Left forelimb (tissue), 1 donor: ENCODE measurements at places on chromosomes 3 and 15.

- no peak for DNase-seq
These were observed 43.4 kb downstream of the FEZF2 start for GRCh38 chr3:62329971-62330370.

DNA sequence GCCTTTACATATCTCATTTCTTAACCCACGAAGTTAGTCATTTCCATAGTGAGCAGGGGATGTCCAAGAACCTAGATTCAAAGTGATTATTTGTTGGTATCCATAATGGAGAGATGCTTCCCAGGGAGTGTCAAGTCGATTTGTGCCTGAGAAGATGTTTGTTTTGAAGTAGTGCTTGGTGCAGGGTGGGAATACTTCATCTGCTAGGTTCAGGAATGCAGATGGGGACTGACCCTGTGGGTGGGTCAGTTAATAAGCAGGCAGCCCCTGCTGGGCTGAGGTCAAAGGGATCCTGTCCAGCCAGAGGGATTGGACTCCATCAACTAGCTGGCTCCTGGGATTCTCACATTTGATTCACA lies 44.1 kb upstream of the VILL start:
- no peak for DNase-seq

GRCh38 chr3:81378552-81379293 lies 382.7 kb downstream of the GBE1 start:
- DNase-seq, result no peak

- no peak for DNase-seq
These were observed 869.5 kb downstream of the SI start for GRCh38 chr3:164208821-164209220.

GRCh38 chr3:43348350-43348749 lies 62.0 kb downstream of the SNRK start:
- DNase-seq, result no peak

- DNase-seq, result no peak
These were observed 567.2 kb upstream of the NECTIN3 start for GRCh38 chr3:110504401-110504800.

DNA sequence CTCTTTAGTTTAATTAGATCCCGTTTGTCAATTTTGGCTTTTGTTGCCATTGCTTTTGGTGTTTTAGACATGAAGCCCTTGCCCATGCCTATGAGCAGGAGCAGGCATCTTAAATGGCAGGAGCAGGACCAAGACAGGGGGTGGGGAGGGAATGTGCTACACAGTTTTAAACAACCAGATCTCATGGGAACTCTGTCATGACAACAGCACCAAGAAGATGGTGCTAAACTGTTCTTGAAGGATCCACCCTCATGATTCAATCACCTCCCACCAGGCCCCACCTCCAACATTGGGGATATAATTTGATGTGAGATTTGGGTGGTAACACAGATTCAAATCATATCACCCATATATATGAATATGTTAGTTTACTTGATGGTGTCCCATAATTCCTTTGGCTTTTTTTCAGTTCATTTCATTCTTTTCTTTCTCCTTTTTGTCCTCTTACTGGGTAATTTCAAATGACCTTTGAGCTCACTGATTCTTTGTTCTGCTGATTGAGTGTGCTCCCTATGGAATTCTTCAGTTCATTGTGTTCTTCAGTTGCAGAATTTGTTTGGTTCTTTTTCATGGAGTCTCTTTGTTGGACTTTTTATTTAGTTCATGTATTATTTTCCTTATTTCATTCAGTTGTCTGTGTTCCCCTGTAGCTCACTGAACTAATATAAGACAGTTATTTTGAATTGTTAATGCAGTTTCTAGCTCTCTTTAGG lies 62.6 kb downstream of the DOCK3 start:
- no peak for DNase-seq

- DNase-seq, result no peak
These were observed 121.1 kb upstream of the ACP3 start for GRCh38 chr3:132196113-132196512.

- no peak for DNase-seq
These were observed 177.0 kb downstream of the ERC2 start for GRCh38 chr3:56291244-56291680.

GRCh38 chr3:49378249-49378895 lies 20.2 kb upstream of the GPX1 start:
- no peak for DNase-seq

- no peak for DNase-seq
These were observed 41.6 kb downstream of the WDR76 start for GRCh38 chr15:43868406-43868805.

DNA sequence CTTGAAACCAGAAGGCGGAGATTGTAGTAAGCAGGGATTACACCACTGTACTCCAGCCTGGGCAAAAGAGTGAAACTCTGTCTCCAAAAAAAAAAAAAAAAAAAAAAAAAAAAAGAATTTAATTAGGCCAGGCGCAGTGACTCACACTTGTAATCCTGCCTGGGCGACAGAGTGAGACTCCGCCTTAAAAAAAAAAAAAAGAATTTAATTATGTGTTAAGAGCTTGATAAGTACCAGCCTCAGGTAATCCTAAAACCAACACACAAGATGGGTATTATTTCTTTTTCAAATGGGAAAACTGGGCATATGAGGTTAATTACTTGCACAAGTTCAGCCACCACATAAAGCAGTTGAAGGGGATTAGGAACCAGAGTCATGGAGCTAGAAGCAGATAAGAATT lies 49.0 kb downstream of the PBRM1 start:
- no peak for DNase-seq

- DNase-seq, result no peak
These were observed 75.9 kb upstream of the CADPS start for GRCh38 chr3:62951037-62951613.

GRCh38 chr3:167736264-167736787 lies 805 bp downstream of the SERPINI1 start:
- DNase-seq, result no peak

DNA sequence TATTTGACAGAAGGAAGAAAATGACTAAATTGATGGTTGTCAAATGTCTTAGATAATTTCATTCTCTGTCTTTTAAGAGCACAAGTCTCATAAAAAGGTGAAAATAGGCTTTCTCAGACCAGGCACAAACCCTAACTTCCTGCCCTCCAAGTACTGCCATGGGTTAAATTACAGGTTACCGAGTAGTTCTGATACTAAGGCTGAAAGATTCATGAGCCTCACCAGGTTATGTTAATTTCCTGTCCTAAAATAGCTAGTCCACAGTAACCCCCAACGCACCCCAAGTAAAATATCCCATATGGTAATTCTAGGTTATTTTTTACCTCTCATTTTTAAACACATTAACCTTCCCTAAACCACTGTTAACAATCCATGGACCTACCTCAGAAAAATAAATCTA lies 42.0 kb downstream of the GSK3B start:
- no peak for DNase-seq

GRCh38 chr3:133532951-133533350 lies 40.5 kb upstream of the CDV3 start:
- DNase-seq, result no peak

DNA sequence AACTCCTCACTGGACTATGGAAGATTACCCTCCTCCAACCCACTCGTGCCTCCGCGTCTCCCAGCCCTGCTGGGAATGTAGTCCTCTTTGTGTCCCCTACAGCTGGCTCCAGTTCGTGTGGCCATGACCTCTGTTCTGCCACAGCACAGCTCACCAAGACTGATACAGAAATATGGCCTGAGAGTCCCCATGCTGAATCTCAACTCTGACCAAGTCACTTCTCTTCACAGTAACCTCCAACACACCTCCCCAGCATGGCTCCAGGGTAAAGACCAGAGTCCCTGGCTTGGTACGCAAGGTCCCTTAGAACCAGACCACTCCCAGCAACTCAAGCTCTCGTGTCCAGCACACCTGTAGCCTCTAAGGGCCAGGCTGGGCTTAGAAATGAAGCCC lies 2.3 kb upstream of the COL7A1 start:
- no peak for DNase-seq

GRCh38 chr15:89090791-89091626 lies 2.8 kb downstream of the ABHD2 start:
- DNase-seq, result no peak

GRCh38 chr3:57041674-57042073 lies 18.8 kb upstream of the SPATA12 start:
- DNase-seq, result no peak

DNA sequence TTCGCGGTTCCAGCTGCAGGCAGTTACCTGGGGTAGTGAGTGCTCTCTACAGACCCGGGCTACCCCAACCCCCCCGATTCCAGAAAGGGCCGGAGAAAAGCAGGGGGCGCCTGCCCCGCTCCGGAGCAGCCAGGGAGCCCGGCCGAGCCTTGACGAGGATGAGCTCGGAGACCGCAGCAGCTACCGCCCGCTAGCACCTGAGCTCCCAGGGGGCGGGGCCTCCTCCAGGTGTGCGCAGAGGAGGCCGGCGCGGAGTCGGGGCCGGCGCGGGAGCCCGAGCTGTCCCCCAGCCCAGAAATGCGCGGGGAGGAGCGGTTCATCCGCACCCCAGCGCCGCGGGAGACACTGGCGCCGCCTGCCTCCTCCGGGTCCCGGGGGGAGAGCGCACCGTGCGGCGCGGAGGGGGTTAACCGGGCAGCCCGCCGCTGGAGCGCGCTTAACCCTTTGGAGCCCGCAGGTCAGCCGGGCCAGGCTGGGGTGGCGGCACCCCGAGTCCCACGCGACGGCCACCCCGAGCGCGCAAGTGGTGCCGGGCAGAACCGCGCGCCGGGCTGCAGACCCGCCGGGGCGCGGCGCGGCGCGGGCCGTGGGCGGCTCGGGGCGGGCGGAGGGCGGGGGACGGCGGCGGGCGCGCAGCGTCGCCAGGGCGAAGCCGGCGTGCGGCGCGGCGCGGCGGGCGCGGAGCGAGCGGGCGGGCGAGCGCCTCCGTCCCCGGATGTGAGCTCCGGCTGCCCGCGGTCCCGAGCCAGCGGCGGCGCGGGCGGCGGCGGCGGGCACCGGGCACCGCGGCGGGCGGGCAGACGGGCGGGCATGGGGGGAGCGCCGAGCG lies at the start of gene CACNA1D:
Gene CACNA1D, plus strand, starts transcription at position 649 of the 829 bp plus-strand sequence. CDS start 556 bp downstream, outside the sequence.
- DNase-seq, result peak; percentile 70

GRCh38 chr3:23341147-23341838 lies 138.2 kb downstream of the UBE2E2 start:
- DNase-seq, result no peak

- DNase-seq, result no peak
These were observed 23.7 kb downstream of the SATB1 start for GRCh38 chr3:18401300-18401961.

DNA sequence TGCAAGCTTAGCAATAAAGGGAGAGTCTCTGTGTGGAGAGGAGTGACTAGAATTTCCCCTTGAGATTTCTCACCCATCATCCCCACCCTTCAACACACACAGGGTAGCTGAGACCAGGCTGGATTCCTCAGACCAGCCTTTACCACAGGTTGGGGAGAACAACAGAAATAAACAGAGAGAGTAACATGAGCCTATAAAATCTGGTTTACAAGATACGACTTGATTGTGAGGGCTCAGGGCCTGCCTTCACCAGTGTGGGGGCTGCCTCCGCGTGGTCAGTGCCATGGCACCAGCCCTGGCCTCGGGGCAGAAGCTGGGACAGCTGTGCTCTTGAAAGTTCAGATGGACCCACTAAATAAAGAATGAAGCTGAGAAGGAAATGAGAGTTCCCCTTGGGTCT lies 14.6 kb upstream of the MAGEF1 start:
- DNase-seq, result no peak

DNA sequence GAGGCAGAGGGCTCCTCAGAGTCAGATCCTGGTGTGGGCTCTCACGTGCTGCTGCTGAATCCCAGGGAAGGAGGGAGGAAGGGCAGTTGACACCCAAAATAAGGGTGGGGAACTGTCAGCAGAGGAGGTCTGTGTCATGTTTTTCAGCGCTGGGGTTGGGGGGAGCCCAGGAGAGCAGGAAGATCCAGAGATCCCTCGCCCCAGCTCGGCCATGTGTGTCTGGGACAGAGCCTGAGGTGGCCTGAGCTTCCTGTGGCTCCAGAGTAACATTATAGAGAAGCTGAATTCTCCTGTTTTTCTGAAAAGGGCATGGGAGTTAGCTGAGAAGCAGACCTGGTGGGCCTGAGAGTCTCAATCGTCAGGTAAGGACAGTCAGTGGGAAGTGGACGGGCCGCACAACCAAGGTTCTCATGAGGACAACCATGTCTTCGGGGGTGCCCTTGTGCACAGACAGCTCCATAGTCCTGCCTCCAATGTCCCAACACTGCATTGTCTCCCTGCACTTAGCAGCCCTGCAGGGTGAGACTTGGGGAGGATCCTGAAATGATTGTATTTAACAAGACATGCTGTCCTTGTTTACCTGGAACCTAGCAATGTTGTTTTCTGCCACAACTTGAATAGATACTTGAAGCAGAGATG lies 18.4 kb downstream of the UMPS start:
- DNase-seq, result no peak

GRCh38 chr15:82999905-83000671 lies 11.4 kb downstream of the C15orf40 start:
- DNase-seq, result peak; percentile 69

DNA sequence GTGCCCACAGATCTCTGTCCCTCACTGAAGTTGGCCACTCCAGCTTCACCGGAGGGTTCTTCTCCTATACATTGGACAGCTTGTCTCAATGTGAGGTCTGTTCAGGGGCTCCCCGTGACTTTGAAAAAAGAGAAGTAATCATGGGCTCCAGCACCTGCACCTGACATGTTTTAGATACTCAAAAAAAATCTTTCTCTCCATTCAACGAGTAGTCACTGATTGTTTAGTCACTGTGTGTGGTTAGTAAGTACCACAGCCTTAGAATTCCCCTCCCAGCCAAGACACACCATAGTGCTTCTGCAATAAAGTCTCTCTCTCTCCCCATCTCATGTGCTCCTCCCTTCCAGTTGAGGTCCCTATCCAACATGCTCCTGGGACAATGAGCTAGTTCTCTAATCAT lies 18.6 kb downstream of the CCR9 start:
- DNase-seq, result no peak

GRCh38 chr3:39216176-39216790 lies 23.9 kb upstream of the XIRP1 start:
- DNase-seq, result no peak

GRCh38 chr3:52053307-52054304 lies 2.8 kb downstream of the DUSP7 start:
- no peak for DNase-seq

DNA sequence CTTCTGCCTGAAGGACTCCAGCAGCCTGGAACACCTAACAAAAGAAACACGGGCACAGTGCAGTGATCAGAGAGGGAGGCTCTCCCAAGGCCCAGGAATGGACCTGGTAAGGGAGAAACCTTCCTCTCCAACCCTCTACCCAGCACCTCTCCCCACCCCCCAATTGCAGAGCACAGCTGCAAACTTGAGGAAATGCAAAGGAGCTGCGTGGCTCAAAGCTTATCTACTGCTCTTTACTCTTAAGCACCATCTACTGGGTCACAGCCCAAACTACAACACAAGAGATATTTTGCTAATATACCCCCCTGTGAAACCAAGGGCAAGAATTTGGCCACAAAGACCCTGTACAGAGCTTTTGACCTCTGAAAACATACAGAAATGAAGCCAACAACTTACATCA lies 328.3 kb downstream of the OXSM start:
- no peak for DNase-seq

DNA sequence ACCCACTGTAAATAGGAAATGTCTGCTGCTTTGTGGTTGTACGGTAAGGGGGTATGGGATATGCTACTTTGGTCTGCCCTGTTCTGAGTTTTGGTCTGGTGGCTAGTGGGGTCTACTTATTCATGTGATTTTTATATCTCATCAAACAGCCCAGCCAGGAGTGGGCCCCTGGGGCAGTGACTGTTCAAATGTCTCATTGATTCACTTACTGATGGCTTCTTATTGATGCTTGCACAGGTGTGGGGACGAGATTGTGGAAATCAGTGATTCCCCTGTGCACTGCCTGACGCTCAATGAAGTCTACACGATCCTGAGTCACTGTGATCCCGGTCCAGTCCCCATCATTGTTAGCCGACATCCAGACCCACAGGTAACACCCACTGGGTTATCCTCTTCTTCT lies 38.5 kb downstream of the STARD5 start:
- no peak for DNase-seq
